ENCODE measurements at places on chromosomes 13 and 19.

- no peak for DNase-seq
Observed at GRCh38 chr19:48997972-48998371, 4.3 kb downstream of the RUVBL2 start.

GRCh38 chr13:23763318-23763717 is 125.9 kb downstream of the MIPEP start:
- no peak for DNase-seq

DNA sequence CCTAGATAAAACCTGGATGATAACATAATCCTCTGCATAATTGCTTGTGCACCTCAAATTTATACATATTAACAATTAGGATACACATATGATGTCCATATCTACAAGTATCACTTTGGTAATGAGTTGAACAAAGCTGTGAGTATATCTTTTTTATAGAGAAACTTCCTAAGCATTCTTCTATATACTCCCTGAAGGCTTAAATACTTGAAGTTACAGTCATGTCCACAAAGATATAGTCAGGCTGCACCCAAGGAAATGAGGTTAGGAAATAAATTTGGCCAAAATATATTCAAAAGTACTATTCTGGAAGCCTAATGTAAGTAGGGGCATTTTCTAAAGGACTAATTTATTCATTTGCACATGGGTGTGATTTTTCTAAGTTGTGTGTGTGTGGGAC is 761.5 kb downstream of the PCDH9 start:
- DNase-seq: no peak

GRCh38 chr19:532561-533363 is 1.2 kb downstream of the CDC34 start:
- peak; percentile 63 for DNase-seq

- DNase-seq: no peak
Observed at GRCh38 chr13:51043310-51043709, 67.8 kb downstream of the C13orf42 start.

DNA sequence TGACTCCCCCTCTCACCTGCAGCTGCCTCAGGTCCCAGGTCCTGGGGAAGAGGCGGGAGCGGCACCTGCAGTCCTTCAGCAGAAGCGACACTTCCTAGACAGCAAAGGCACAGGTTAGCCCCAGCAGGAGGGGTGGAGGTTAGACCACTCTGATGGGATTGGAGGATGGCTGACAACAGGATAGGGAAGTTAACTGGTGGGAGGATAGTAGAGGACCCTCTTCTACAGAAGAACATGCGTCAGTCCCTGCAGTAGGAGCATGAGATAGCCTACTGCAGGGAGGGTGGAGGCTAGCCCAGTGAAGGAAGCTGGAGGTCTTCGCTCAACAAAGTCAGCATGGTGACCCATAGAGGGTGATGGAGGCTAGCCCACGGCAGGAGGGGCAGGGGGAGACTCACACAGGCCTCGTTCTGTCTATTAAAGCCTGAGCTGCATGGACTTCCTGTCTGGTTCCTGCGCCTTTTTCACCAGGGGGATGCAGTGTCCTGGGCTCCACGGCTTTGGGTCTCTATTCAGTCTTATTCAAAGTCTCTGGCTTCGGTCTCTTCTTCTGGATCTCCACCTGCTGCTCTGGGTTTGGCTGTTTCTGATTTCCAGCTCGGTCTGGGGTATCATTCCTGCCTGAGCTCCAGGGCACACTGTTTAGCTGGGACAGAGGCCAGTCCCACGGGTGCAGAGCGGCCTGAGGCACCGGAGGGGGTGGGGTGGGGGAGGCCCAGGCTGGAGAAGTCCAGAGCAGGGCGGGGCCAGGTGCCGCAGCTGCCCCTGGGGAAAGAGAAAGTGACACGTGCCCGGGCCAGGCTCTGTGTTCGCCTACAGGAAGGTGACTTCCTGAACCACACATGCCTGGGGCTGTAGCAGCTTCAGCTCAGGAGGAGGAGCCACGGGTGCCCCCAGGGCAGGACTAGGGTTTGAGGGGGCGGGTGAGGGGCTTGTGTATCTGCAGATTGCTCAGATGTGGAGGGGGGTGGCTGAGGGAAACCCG is 7.3 kb downstream of the IFNL3 start:
- peak; percentile 52 for DNase-seq

- DNase-seq: no peak
Observed at GRCh38 chr19:53132141-53132991, at the start of gene ZNF415. Gene ZNF415 (minus strand): TSS chr19:53132910. CDS start chr19:53122676, 10,234 bp downstream.

- no peak for DNase-seq
Observed at GRCh38 chr13:99477493-99477892, 23.8 kb upstream of the TM9SF2 start.

GRCh38 chr13:77544355-77544754 is 8.8 kb downstream of the SCEL start:
- no peak for DNase-seq

DNA sequence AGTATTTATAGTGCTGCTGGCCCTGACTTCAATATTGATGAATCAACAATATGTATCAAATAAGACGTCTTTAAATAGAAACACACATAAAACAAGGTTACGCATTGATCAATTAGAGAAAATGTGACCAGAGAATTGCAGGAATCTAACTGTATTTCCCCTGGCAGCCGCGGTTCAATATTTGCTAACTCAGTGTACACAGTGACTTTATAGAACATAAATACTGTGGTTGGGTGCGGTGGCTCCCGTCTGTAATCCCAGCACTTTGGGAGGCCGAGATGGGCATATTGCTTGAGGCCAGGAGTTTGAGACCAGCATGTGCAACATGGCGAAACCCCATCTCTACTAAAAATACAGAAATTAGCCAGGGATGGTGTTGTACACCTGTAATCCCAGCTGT is 22.8 kb upstream of the UPF3A start:
- no peak for DNase-seq

DNA sequence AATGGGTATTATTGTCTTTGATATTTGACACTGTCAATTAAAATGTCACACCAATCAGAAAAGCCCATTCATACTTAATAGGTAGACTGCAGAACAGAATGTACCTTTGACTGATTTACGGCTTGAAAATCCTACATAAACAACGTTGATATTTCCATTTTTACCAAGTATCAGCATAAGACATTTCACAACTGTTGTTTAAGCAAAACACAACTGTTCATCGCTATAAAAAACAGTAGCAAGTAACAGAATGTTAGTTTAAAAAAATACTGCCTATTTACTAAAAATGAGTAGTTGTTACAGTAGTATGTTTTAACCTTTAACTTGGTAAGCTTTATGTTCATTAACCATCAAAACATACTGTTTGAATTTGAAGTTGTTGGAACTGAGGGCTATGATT is 1096.6 kb downstream of the PCDH17 start:
- DNase-seq: no peak

GRCh38 chr19:38321646-38322196 is 2.1 kb downstream of the KCNK6 start:
- no peak for DNase-seq

GRCh38 chr13:42626176-42626860 is 52.4 kb downstream of the TNFSF11 start:
- DNase-seq: no peak

DNA sequence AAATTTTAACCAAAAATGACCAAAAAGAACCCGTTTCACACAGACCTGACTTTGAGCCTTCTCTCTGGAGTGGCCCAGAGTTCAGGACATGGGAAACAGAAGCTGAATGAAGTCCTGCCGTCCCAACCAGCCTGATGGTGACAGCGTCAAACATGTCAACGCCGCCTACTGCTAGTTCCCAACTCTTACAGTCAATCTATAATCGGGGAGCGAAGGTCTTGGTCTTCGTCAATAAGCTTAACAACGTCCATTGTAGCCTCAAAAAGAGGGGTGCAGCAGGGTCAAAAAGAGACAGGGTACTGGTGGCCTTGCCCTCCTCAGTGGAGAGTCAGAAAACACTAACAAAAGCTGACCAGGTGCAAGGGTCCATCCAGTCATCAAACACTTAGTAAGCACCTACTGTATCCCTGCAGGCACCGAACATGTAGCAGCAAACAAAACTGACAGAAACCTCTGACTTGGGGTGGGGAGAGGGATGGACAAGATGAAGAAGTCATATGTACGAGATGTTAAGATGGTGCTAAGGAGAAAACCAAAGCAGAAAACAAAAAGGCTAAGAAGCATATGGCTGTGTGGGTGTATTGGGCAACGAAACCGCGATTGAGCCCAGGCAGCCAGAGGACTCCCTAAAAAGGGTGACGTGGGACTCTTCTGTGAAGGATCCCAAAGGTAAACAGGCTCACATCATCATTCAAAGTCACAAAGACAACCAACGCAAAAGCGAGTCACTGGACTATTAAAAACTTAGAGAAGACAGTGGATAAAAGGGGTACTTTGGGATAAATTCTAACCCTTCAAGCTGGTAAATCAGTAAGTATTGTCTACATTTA is 12.0 kb downstream of the MLLT1 start:
- DNase-seq: no peak

DNA sequence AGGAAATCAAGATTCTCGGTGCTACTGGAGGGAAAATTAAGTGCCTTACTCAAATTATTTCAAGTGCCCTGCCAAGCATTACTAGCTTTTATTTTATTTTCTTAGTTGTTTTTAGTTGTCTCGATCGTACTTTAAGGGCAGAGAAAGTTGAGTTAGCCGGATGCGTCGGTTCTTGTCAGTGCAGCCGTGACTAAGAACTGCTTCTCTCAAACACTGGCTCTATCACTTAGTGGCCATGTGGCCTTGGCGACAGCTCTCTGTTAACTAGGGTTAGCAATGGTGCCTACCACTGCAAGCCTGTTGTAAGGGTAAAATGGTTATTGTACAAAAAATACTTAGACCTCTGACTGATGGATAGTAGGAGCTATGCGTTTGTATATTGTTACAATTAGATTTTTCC is 227.8 kb downstream of the KATNAL1 start:
- no peak for DNase-seq

DNA sequence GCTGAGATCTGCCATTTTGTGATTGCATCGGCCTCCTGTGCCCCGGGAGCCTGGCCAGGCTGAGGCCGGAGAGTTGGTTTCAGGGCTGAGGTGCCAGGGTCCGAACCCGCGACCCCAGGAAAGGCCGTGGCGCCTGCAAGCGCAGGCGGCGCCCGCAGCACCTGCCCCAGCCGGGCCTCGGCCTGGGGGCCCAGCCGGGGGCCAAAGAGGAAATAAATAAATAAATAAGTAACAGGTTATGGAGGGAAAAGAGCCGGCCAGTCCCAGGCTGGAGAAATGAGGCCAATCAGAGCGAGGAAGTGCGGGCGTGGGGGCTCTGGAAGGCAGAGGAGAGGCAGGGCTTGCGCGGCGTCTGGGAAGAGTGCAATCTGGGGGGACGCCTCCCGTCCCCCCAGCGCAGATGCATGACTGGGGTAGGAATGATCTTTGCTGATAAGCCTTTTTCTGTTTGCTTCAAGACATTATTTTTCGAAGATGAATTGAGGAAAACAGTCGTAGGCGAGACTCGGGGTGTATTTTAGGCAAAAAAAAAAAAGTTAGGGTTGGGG is 145.6 kb upstream of the ZNF536 start:
- peak; percentile 23 for DNase-seq

DNA sequence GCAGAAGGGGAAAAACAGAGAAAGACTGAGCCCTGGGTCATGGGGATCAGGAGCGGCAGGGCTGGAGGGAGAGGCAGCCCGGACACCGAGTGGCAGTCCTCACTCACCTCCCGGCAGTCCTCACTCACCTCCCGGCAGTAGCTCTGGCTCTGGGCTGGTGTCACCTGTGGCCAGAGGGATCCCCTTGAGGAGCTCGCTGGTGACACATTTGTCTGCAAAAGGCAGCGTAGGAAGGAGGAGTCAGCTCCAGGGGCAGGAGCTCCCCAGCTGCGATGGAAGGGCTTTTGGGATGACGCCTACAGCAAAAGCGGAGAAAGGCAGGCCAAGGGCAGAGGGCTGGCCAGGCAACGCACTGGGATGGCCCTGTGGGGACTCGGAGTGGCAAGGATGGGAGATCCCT is 739 bp downstream of the EIF3G start:
- no peak for DNase-seq

DNA sequence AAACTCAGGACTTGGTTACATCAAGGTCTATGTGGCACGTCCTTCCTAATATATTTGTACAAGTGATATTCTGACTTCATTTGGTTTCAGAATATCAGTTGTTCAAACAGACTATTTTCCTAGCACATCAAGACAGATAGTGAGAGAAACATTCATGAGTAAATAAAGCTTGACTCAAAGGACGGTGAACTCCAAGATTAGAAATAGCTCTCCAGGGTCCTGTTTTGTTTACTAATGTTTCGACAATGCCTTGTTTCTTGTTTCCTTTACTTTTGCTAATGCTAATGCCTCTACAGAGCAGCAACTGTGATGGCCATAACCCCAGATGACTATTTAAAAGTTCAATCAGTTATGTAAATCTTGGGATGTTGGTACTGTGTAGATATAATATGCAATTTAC is 313.9 kb downstream of the KLF12 start:
- DNase-seq: no peak

DNA sequence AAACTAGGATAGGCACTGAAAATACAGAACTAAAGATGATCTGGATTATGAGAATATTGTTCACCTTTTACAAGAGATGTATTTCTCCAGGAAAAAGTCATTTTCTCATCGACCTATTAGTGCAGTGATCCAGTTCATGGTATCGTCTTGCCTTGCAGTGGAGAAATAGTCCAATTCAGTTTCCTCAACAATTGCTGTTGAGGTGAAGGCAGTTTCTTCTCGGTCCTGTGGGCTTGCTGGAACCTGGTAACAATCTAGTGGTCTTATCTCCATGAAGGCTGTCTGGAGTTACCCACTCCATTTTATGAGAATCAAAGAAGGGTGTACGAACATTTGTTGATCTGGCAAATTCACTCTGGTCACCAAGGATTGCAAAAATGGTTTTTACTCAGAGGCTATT is 266.8 kb downstream of the LHFPL6 start:
- no peak for DNase-seq

GRCh38 chr13:80123945-80124344 is 217.0 kb downstream of the SPRY2 start:
- DNase-seq: no peak

DNA sequence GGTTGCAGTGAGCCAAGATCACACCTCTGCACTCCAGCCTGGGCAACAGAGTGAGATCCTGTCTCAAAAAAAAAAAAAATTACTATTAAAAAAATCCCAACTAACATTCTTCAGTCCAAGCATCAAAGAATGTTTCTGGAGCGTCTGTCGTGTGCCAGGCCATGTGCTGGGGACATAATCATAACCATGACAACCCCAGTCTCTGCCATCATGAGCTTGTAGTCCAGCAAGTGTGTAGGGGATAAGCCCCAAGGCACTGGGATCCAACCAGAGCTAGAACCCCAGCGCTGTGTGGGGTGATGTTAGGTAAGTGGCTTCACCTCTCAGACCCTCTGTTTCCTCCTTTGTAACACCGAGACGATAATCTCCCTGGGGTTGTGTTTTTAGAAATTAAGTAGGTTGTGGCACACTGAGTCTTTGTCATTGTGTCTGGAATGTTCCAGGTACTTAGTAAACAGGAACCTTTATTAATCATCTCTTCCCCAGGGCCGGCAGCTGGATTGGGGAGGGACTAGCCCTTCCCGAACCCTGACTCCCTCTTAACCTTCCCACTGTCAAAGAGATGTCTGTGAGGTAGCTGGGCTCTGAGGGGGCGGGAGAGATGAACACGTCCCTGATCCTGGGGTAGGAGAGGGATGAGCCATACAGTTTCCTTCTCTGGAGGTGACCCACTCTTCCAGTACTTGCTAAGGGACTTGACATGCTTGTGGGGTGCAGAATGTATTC is 5.2 kb downstream of the ITPKC start:
- DNase-seq: no peak

Data from GM19239 (cell line).